ENCODE measurements at places on chromosomes 1 and 21.

GRCh38 chr21:41952568-41953248 lies 1.1 kb downstream of the C2CD2 start:
- DNase-seq: no peak

DNA sequence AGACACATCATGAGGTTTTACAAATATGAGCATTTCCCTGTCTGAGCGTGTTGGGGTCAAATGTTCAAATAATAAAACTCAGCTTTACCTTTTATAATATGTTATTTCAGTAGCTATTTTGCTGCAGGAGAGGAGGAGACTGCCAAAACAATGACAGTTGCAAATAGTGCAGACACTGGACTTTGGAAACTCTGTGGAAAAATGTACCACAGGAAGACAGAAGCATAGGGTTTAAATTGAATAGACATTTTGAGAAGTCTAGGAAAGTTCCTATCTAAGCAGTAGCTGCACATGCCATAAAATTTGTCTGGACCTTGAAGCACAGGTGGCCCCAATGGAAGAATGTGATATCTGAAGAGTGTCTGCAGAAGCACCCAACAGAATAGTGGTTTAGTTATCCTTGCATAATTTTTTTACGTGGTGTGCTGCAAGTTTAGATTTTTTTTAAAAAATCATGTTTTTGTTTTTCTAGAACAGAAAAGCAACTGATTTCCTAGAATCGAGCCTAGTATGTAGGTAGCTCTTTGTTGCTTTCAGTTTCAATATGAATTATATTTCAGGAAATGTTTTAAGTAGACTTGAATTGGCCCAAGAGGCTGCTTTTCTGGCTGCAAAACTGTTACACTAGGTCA lies 14.0 kb upstream of the GBP5 start:
- no peak for DNase-seq

- no peak for DNase-seq
These were observed 5.0 kb downstream of the TFF1 start for GRCh38 chr21:42361286-42361685.

- peak; percentile 10 for DNase-seq
These were observed 20.7 kb upstream of the DNASE2B start for GRCh38 chr1:84377480-84378095.

- no peak for DNase-seq
These were observed 6.8 kb downstream of the C1orf167 start for GRCh38 chr1:11768821-11769220.

GRCh38 chr1:19445417-19446342 lies 39.7 kb downstream of the CAPZB start:
- peak; percentile 32 for DNase-seq

GRCh38 chr1:178713259-178713658 lies 11.8 kb upstream of the RALGPS2 start:
- no peak for DNase-seq

DNA sequence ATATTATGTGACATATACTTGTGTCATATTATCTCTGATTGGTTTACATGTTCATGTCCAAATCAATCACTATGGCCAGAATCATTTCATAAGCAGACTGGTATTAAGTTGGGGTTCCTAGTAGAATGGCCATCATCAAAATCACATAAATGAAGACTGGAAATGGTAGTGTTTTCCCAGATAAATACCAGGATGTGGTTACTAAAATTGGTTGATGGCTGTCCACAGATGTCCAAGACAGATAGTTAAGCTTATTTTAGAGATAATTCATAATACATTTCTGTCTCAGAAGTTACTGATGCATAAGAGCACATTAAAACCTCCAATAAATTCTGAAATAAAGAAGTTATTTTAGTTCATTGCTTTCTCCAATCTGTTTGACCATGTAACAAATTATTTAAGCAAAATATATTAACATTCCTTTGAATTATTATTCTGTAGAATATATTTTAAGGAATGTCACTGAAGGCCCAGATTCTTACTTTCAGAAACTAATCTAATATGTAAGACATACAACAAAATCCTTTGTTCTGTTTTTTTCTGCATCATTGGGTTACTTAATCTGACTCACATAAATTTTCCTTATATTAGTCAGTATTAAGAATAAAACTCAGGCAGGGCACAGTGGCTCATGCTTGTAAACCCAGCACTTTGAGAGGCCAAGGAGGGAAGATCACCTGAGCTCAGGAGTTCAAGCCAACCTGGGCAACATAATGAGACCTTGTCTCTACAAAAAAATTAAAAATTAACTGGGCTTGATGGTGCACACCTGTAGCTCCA lies 483.9 kb downstream of the PTPRC start:
- no peak for DNase-seq

DNA sequence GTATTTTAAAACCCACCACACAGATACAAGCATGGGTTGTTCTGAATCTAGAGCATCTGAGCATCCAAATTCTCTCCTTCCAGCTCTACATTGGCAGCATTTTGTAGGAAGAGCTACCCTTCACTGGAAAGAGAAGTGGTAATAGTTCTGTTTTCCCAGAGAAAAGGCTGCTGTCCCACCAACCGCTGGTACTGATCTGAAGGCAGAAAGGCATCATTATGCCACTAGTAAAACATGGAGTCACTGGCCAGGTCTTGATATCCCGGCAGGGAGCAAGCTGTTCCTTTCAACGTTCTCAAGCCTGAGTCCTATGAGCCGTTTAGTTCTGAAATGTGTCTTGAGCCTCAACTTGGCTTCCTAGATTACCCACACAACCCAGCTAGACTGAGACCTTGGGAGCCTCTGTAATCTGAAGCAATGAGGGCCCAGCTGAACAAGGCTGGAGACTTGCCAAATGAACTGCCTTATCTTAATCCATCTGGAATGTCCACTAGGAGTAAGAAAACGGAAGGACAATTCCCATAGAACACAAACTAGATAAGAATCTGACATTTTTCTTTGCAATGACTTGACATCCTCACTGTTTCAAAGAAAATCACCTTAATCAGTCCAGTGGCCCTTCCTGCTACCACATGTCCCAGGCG lies 116.8 kb downstream of the KCNH1 start:
- DNase-seq: no peak

DNA sequence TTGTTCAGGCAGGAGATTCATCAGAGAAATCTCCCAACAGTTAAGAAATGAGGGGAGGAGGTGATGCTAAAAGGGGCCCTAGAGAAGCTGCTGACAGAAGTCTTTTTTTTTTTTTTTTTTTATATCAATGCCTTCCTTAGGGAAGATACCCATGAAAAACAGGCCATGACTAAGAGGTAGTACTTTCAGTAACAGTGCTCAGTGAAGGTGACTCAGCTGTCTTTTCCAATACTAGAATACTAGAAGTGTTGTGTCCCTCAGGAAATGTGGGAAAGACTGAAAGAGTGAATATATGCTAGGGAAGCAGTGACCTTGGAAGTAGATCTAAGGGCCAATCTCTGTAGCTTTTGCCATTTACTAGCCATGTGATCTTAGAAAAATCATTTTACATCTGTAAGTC lies 52.4 kb upstream of the SLFNL1 start:
- no peak for DNase-seq

DNA sequence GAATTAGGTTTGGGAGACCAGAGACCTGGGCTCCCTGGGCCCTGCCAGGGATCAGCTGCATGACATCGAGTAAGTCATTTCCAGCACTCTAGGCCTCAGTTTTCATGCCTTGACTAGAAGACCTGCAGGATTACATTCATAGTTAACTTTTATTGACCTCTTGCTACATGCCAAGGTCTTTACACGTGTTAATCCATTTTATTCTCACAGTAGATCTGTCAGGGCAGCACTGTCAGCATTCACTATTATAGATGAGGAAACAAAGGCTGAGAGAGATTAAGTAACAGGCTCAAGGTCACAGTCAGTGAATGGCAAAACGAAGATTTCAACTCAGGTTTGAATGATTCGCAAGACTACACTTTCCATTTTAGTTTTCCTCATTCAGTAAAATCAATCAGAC lies 37.0 kb downstream of the PGM1 start:
- DNase-seq: no peak

GRCh38 chr21:44047996-44048560 lies 36.0 kb downstream of the TRAPPC10 start:
- no peak for DNase-seq

DNA sequence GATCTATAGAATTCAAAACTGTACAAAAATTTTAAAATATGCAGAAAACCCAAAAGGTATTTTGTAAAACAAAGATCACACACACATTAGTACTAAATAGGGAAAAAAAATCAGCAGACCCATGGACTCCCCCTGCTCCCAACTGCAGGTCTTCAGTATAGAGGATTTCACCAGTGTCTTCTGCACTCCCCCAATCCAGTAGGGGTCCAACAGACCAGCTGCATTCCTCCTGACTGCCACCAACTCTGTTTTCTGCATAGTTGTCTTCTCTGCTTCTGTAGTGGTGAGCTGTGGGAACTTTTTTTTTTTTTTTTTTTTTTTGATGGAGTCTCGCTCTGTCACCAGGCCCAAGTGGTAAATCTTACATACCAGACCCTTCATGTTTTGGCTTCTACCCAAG lies 21.9 kb downstream of the CLCA2 start:
- no peak for DNase-seq

DNA sequence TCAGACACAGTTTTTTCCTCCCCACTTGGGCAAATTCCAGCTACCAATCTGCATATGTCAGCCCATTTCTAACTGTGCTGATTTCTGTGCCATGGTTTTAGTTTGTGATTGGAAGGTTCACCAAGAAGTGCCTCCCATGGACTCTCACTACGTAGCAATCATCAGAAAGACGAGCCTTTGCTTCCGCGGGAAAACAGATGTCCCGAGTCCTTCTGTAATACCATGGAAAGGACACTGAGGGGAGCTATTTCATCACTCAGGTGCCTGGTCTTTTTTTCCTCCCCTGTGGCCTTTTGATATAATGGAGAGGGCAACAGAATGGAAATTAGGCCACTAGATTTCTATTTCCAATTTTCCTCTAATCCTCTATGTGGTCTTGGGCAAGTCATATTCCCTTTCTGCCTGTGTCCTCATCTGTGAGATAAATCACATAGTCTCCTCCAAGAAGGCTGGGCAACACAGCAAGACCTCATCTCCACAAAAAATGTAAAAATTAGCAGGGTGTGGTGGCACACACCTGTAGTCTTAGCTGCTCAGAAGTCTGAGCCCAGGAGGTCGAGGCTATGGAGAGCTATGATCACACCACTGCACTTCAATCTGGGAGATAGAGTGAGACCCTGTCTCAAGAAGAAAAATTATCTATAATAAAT lies 24.8 kb downstream of the LEMD1 start:
- peak; percentile 42 for DNase-seq

GRCh38 chr1:60636946-60637345 lies 445.4 kb upstream of the NFIA start:
- no peak for DNase-seq

DNA sequence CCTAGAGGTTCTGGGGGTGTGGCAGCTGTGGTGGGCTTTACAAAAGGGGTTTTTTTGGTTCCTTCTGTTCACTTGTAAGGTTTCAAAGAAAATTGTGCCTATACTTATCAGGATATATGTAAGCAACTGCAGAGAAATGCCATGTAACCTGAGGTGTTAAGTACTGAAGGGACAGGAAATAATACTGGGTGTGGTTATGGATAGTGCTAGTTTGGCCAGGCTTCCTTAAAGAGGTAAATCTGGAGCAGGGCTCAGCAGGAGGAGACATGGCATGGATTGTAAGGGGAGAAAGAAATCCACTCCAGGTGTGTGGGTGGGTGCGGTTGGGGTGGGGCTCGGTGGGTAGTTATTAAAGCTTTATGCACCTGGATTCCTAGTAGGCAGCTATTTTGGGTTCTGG lies 28.3 kb downstream of the KIRREL1 start:
- DNase-seq: no peak

DNA sequence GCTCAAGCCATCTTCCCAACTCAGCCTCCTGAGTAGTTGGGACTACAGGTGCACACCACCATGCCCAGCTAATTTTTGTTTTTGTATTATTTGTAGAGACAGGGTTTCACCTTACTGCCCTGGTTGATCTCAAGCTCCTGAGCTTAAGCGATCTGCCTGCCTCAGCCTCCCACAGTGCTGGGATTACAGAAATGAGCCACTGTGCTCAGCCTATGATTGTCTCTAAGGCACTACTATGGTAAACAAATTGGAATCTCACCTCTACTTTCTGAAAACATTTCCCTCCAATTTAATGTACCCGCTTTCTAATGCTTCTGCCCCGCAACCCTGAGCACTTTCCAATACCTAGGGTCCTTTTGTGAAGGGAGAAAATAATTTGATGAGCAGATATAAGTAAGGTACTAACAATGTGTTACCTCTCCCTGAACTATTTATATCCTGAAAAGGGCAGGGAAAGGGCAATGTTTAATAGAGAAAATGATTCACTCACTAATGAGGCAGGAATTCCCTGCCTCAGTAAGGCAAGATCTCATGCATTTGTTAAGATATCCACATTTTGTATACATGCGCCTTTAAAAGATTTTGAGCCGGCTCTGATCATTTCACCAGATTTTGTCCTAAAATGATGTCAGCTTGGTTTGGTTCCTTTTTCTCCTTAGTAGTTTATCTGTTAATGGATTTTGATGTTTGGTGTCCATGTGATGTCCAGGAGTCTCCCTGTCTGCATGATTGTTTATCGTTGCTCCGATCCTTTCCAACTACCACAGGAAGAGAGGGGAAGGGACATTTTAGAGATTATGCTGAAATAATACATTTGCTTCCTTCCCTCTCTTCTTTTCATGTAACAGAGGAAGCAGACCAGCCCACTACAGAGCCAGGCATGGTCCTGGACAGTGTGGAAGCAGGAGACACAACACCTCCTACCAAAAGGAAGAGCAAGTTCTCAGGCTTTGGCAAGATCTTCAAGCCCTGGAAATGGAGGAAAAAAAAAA lies 47.3 kb upstream of the RCC1 start:
- no peak for DNase-seq

DNA sequence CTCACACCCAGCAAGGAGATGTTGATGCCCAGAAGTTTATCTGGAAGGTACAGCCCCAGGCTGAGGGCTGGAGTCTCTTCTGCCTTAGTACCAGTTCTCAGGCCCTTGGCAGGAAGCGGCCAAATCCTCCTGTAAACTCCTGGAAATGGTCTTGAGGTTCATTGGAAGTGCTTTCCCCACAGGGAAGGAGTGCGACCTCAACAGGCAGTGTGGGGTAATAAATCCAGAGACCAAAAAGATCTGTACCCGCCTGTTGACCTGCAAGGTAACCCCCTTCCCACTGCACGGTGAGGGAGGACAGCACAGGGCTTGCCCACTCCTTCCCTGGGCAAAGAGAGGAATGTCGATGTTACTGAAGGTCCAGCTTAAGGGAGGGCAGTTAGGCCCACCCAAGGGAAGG lies 4.5 kb downstream of the ATXN7L2 start:
- no peak for DNase-seq

- DNase-seq: no peak
These were observed 40.9 kb downstream of the L1TD1 start for GRCh38 chr1:62235576-62235975.

GRCh38 chr1:62628506-62628905 lies 31.2 kb downstream of the ANGPTL3 start:
- DNase-seq: no peak
